Esophagus muscularis mucosa (tissue), 4 donors: ENCODE measurements at places on chromosomes 4 and X. TPM values are rescaled to one million over a fixed set of nuclear protein-coding genes. Genes with fewer than 3 reads are reported as not detected.

DNA sequence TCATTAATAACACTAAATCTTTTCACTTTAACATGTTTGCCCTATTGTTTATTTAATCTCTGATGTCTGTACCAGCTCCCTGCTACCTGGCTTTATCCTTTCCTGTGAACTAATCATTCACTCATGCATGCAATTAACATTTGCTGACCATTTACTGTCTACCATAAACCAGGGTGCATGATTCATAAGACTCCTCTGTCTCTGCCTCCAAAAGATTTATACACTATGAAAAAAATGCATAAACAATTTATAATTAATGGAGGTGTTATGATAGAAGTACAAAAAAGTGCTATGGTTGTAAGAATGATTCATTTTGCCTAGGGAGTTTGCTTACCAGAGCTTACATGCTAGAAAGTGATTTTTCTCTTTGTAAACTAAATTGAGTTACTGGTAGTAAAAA, 24.5 kb upstream of the CPEB2 start:
- DNase-seq: no peak

DNA sequence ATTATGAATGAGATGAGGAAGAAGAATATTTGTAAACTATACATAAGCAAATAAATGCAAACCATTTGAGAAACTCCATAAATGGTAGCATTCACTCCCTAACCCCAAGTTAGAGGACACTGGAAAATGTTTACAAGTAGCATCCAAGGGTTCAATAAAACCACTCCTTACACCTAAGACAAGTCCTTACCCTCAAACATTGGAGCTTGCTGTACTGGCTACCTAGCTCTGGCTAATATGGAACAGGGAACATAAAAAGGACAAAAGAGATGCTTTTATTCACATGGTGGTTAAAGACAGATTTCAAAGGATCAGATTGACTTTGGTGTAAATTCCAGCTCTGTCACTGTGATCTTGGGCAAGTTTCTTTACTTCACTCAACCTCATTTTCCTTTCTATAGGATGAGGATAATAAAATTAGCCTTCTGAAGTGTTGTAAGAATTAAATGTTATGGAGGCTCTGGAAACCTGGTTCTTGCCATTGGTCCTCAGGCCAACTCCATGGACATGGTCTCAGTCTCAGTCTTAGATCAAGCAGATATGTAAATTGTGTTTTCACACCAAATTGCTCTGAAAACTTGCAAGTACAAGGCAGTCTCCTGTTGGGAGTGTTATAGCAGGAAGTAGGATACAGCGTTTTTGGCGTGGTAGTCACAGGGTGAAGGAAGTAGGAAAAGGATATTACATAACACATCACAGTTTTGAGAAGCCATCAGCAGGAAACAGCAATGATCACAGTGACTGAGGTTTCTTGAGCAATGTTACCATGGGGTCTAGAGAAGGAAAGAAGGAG, 3.3 kb downstream of the CXCL1 start:
- no peak for DNase-seq

DNA sequence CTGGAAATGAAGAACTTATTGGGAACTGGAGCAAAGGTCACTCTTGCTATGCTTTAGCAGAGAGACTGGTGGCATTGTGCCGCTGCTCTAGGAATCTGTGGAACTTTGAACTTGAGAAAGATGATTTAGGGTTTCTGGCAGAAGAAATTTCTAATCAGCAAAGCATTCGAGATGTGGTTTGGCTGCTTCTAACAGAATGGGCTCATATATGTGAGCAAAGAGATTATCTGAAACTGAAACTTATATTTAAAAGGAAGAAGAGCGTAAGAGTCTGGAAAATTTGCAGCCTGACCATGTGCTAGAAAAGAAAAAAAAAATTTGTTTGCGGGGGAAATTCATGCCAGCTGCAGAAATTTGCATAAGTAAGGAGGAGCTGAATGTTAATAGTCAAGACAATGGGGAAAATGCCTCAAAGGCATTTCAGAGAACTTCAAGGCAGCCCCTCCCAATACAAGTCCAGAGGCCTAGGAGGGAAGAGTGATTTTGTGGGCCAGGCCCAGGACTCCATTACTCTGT, 35.9 kb upstream of the PAPSS1 start:
- no peak for DNase-seq

DNA sequence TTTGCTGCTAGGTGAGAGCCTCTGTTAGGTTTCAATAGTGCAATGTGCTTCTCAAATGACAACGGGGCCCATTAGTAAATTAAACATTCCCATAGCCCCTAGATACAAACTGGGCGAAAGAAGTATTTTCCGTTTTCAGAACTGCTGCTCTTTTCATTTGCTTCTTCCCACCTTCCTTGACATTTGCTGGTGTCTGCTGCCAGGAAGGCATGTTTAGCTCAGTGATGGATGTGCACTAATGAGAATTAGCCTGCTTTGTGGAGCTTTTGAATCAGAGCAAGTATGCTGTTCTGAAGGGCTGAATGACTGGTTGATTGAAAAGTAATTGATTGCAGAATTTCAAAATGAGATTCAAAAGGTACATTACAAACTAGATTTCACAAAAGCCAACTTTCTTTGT, 57.0 kb downstream of the SHROOM3 start:
- no peak for DNase-seq

DNA sequence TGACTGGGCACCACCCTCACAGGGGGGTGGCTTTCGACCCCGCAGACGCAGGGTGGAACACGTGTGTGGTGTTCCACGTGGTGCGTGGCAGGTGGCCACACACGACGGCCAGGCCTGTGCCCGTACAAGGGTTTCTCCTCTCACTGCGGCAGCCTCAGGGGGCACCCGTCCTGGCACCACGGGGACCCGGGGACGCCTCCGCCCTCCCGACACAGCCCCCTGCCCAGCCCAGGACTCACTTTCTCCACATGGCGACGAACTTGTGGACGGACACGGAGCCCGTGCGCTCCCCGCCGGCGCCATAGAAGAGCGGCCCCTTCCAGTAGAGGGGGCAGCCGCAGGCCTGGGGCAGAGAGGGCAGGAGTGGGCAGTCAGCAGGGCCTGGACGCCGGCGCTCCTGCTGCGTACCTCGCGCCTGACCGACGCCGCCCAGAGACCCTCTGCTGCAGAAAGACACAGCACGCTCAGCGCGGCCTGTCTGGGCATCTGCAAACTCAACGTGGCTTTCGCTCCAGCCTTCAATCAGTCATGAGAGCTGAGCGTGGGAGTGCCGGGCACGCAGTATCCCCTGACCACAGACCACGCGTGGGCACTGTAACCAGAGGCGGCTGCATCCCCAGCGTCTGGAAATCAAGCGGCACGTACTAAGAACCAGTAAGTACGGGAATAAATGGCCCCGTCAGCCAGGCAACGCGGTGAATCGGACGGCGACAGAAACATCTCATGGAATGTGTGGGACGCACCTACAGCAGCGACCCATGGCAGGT, 28.9 kb upstream of the GTPBP6 start:
- no peak for DNase-seq

DNA sequence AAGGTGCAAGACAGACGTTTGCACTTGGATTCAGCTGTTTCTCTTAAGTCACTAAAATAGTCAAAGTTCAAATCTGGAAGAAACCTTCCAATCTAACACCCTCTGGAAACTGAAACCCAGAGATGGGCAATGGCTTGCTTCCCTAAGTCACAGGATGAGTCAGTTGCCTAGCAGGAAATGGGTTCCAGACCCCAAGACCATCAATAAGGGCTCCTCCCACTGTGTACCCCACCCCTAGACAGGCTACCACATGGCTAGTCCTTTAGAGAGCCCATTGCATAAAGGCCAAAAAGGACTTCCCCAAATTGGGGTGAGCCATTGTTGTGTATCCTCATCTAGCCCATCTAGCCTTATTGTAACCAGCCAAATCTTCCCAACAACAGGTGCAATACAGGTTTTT, 216.2 kb downstream of the HS6ST2 start:
- no peak for DNase-seq

DNA sequence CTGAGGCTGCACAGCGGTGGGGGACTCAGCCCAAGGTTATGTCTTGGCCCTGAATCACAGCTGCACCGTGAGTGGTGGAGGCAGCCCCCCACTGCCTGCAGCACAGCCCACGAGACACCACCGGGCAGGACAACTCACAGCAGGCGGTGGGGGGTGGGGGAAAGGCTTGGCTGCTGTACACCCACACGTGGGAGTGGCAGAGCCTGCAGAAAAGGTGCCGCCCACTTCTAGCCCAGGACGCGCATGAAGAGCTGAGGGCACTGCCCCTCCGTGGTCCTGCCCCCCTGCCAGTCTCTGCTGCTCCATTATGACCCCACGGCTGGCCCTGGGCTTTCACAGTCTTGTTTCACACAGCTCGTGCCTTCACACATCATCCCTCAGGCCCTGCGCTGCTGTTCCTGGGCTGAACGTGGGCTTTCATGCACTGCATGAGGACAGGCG, 40.8 kb downstream of the FGFRL1 start:
- DNase-seq: no peak

DNA sequence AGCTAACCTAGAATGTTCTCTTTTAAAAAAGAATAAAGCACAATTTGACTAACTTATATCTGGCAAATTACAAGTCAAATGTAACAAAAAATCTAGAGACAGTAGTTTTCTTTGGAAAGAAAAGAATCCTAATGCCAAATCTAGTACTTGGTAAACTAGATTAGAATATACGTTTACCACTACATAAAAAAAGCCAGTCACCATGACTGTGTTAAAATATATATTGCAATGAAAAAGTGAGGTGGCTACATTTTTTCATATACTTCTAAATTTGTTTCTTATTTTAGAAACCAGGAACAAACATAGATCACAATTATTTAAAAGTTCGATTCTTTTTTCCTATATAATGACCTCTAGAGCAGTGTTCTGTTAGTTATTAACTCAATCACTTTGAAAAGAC, 29.6 kb upstream of the PPA2 start:
- DNase-seq: no peak

DNA sequence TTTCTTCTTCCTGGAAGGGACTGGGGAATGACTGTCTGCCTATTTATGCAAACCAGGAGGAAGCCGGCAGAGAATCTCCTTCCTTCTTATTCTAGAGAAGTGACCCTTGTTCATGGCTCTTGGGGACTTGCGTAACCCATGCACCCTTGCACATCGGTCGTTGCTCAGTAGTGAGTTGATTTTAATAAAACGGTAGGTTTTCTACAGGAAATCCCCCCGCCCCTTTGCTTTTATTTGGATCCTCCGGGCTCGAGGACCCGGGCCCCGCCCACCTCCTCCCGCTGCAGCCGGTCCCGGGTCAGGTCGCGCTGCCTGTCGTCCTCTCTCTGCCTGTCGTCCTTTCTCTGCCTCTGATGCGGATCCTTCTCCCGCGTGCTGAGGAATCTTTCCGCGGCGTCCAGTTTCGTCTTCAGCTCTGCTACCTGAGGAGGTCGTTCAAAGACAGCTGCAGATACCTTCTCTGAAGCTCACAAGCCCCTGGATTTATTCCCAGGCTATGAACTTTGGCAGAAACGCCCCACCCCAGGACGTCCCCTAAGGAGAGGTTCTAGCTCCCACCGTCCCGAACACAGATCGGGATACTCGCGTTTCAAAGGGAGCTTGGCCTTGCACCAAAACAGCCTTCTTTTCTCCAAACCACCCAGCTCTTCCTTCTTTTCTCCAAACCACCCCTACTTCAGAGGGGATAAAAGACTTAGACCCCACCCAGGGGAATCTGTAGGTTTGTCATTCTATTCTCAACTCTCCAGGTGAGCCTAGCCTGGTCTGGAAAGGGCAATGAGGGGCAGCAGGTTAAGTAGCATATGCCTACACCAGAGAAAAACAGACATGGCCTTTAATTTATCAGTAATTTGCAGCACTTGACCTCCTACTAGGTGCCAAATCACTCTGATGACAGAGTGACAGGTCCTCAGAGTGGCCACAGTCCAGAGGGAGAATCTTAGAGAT, 7.0 kb downstream of the TNIP3 start:
- DNase-seq: no peak

- DNase-seq: no peak
Observed at GRCh38 chr4:135838889-135839288, 1637.3 kb upstream of the PABPC4L start.

EFHC2 gene
- total RNA-seq: 3.3 TPM

DGAT2L6 gene
- total RNA-seq: not detected

SORBS2 gene
- total RNA-seq: 1,626 TPM
